Glomerular endothelial cell (primary cell): ENCODE measurements at places on chromosomes 12 and 14. TPM values are rescaled to one million over a fixed set of nuclear protein-coding genes. Genes with fewer than 3 reads are reported as not detected.

DNA sequence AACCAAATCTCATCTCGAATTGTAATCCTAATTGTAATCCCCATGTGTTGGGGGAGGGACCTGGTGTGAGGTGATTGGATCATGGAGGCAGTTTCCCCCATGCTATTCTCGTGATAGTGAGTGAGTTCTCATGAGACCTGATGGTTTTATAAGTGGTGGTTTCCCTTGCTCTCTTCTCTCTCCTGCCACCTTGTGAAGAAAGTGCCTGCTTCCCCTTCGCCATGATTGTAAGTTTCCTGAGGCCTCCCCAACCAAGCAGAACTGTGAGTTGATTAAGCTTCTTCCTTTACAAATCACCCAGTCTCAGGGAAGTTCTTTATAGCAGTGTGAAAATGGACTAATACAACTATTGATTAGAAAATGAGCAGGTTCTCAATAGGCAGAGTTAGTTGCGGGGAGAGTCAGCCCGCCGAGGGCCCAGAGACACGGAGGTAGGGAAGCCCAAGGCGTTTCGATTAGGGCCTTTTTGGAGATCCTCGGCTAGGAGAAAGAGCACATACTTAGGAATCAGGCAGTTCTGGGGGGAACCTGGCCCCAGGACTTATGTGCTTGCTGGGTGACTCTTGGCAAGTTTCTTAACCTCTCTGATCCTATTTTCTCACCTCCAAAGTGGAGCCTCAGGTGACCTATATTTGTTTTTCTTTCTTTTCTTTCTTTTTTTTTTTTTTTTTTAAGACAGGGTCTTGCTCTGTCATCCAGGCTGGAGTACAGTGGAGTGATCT is 65.7 kb downstream of the MVK start:
- no peak for DNase-seq

DNA sequence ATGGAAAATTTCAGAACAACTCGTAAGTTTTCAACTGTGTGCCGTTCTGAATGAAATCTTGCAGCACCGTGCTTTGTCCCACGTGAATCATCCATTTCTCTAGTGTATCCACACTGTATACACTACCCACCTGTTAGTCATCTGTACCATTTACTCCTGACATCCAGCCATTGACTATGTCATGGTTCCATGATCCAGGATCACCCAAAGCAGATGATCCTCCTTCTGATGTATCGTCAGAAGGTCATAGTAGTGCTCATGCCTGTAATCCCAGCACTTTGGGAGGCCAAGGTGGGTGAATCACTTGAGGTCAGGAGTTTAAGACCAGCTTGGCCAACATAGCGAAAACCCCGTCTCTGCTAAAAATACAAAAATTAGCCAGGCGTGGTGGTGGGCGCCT is 122.9 kb downstream of the PPHLN1 start:
- no peak for DNase-seq

MEG3 gene
- 134 and 219 TPM in 2 replicates for total RNA-seq

ZNF605 gene
- 5.7 and 6.2 TPM in 2 replicates for total RNA-seq

AMN gene
- total RNA-seq, result 0.05 and 0.23 TPM in 2 replicates

SLC17A8 gene
- total RNA-seq, result not detected in 2 replicates

CEBPE gene
- total RNA-seq, result not detected in 2 replicates

GPR137C gene
- 0.63 and 2.1 TPM in 2 replicates for total RNA-seq

TTC8 gene
- total RNA-seq, result 10.6 and 17.3 TPM in 2 replicates
